Liver (tissue), 10 donors: ENCODE measurements at places on chromosomes 1 and 21. TPM values are rescaled to one million over a fixed set of nuclear protein-coding genes. Genes with fewer than 3 reads are reported as not detected.

- DNase-seq, result no peak
These were observed 858.0 kb downstream of the USP25 start for GRCh38 chr21:16587681-16588375.

DNA sequence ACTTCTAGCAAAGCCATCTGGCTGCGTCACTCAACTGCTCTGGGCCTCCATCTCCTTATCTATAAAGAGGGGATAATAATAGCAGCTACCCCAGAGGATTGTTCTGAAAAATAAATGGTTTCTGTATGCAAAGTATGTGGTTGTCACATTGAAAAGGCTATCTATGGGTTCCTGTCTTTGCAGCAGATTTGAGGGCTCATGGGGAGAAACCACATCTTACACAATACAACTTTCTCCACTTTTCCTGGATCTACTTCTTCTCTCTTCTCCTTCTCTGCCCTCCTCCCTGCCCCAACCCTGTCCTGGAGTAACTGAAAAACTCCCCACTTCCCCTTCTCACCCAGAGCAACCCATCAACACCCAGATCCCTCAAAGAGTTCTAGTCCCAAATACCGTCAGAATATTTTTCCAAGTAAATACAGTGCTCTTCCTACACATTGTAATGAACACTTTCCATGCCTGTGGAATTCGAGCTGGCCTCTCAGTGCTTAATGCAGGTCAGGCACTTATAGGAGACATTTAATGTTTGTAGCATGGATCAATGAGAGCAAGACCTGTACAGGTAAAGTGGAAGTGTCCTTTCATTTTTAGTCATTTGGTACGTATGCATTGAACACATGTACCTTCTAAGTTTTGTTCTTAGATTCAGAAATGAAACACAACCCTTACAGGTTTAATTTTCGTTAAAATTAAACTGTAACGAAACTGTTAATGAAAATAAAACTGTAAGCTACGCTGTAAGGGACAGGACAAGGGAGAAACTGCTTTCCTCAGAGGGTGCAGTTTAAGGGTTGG, 131.9 kb downstream of the AK5 start:
- DNase-seq, result no peak

DNA sequence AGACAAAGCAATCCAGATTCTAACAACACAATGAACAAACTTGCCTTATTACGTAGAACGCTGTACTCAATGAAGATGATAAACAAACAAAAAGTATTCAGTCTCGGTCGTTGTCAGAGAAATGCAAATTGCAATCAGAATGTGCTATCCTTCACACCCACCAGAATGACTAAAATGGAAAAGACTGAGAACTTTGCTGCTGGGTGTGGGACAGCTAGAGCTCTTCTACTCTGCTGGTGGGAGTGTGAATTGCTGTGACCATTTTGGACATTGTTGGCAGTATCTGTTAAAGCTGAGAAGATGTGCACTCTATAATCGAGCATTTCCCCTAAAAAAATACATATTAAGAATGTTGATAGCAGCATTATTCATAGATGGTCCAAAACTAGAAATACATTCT, 111.4 kb downstream of the PEX14 start:
- DNase-seq, result no peak

- no peak for DNase-seq
These were observed 499.2 kb upstream of the PLXNA2 start for GRCh38 chr1:208743361-208743760.

DNA sequence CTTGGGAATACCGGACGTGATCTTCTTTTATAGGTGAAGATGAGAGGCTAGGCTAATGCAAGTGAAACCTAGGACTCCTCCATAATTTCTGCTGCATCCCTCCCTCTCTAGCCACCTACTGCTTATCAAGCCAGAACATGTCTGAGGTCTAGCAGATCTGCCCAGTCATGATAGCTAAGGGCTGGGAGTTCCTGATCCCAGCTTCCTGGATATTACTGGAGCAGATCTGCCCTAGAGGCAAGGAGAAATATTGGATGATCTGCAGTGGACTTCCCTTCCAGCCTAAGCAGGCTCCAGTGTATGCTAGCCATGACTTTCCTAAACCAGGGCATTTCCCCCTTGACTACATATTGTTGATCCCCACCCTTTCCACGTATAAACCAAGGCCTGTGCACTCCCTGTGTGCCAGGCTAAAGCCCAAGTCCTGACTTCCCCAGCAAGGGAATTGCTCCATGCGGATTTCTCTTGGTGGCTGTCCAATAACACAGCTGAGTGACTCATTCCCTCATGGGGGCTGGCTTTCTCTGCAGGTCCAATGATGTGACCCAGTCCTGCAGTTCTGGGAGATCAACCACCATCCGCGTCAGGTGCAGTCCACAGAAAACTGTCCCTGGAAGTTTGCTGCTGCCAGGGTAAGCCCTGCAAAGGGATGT, 15.5 kb upstream of the SARS1 start:
- peak; percentile 55 for DNase-seq

GRCh38 chr1:42145764-42146625, 7.2 kb upstream of the GUCA2B start:
- DNase-seq, result peak; percentile 28

DNA sequence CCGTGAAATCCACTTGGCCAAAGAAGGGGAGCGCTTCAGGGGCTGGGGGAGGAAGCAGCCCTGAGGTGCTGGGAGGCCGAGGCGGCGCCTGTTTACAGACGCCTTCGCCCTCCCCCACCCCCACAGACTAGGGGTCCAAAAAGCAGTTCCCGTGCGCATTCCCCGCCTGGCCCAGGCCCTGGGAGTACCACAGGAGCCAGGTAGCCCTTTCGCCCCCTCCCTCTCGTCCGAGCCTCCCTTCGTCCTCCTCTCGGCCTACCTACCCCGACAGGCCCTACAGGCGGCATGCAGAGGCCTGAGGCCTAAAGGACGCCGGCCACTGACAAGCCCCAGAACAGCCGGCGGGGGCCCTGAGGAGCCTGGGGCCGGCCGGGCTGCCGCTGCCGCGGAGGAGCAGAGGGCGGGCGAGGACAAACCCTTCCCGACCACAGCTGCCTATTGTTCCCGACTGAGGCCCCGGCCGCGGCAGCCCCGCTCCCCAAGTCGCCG, 522 bp downstream of the RC3H1 start:
- peak; percentile 76 for DNase-seq

Gene PHF13
- total RNA-seq, result 8.7 TPM
